ENCODE measurements at places on chromosomes 1 and 21. TPM values are rescaled to one million over a fixed set of nuclear protein-coding genes. Genes with fewer than 3 reads are reported as not detected.

- no peak for DNase-seq
Measured at GRCh38 chr1:30151826-30152225, 571.6 kb downstream of the MATN1 start.

- no peak for DNase-seq
Measured at GRCh38 chr1:36247538-36247937, 23.3 kb downstream of the THRAP3 start.

DNA sequence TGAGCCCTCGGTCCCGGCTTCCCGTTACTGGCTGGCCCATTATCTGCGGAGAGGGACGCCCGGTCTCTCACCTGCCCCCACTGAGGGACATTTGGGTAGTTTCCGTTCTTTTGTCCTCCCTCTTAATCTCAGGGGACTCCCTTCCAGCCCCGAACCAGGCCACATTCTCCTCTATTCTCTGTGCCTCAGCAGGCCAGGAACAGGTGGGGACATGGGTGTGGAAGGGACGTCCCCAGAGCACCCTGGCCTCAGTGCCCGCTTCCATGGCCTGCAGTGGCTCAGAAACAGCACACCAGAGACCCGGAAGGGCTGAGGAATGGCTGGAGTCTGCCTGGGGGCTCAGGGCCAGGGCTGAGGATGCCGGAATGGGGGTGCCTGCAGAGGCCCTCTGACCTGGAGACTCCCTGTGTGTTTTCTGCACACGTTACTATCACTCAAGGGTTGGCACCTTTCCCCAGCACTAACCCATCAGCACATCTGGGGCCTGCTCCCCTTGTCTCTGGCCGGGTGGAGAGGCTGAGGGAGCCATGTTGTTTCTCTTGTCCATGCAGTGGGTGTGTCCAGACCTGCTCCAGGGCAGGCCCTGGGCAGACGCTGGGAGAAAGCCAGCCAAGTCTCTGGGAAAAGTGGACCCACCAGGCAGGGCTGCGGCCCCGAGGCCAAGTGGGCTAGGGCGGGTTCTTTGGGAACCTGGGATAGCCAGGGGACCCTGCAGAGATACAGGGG, 10.0 kb upstream of the DNMT3L start:
- DNase-seq = no peak

GRCh38 chr1:5432436-5432835, 559.8 kb downstream of the NPHP4 start:
- DNase-seq = no peak

Gene PLA2G4A
- total RNA-seq = 0.53 TPM

GRCh38 chr21:45522986-45523385, 19.3 kb downstream of the SLC19A1 start:
- no peak for DNase-seq

Gene PPIAL4G
- 0.07 TPM for total RNA-seq

Gene CCDC28B
- 19.3 TPM for total RNA-seq

DNA sequence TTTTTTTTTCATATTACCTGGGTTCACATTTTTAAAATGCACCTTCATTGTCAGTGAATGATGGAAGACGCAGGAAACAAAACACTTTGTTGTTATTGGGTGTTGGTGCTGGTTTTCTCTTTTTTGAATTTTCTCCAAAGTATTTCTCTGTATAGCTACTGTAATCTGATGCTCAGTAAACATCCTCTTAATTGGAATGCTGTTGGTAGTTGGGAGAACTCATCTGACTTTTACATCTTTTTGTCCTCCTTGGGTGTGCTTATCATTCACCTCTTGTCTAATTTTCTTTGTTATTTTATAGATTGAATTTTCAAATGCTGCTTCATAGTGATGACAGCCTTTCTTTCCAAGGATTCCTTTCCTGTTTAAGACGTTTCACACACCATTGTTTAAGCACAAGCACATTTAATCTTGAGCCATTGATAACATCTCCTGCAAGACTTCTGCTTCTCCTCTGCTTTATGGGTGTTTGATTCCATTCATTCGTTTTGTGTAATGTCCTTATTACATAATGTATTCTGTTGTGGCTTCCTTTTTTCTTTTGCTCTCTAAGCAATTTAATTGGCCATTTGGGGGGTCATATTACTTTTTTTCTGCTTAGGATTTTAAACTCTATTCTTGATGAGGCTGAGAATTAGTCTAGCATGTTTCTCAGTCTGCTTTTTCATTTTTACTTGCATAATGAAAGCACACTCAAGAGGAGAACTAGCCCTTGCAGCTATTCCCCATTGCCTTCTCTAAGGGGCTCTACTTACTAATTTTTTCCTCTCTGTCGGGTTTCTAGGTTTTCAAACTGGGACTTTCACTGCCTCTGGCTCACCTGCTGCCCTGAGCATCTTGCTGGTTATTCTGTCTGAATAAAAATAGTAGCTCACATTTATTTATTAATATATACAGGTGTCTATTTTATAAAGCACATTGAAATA, 42.0 kb upstream of the CD34 start:
- no peak for DNase-seq

- DNase-seq = no peak
Measured at GRCh38 chr1:228377664-228378089, 29.0 kb downstream of the TRIM11 start.

Gene SLC44A5
- not detected for total RNA-seq

GRCh38 chr1:243939167-243939848, 89.3 kb upstream of the AKT3 start:
- no peak for DNase-seq

DNA sequence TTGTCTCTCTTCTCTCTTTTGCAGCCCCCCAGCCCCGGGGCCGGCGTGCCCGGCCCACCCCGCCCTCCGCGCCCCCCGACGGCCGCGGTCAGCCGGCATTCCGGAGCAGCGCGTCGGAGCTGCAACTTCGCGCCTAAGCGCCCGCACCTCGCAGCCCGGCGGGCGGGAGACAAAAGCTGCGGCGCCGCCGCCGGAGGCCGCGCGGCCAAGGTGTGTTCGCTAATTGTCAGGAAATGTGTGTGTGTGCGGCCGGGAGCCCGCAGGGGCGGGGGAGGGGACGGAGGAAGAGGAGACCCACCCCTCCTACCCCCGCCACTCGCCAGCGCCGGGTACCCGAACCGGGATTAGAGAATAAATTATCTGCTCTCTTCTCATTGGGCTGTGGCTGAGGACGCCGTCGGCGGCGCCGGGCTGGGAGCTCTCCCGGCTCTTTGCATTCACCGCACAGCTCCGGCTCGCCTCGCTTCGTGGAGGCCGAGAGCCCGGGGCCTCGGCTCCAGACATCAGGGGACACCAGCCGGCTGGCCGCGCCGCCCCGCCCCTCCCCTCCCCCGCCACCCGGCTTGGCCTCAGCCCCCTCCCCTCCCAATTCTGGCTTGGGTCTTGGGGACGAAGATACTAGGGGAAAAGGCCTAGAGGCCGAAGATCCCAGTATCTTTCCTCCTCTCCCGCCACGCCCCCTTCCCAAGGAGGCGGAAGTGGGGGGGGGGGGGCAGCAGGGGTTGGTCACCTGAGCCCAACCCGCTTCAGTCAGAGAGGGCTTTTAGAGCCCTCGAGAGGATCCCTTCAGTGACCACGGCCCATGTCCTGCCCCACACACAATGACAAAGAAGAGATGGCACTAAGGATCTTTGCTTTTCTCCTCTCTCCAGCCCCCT, 1.3 kb upstream of the BLACAT1 start:
- DNase-seq = peak; percentile 28

DNA sequence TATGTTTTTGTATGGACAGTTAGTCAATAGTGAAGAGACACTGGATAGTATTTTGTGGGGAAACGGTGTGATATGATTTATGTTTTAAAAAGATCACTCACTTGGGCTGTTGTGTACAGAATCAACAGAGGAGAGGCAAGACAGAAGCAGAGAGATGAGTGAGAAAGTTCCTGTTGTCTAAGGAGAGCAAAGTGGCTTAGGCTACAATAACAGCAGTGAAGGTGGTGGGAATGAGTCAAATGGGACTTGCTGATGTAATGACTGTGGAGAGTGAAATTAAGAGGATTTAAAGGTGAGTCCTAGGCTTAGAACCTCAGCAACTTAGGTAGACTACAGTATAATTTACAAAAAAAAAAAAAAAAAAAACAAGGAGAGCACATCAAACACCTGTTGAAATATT, 169.2 kb upstream of the HP1BP3 start:
- peak; percentile 7 for DNase-seq

DNA sequence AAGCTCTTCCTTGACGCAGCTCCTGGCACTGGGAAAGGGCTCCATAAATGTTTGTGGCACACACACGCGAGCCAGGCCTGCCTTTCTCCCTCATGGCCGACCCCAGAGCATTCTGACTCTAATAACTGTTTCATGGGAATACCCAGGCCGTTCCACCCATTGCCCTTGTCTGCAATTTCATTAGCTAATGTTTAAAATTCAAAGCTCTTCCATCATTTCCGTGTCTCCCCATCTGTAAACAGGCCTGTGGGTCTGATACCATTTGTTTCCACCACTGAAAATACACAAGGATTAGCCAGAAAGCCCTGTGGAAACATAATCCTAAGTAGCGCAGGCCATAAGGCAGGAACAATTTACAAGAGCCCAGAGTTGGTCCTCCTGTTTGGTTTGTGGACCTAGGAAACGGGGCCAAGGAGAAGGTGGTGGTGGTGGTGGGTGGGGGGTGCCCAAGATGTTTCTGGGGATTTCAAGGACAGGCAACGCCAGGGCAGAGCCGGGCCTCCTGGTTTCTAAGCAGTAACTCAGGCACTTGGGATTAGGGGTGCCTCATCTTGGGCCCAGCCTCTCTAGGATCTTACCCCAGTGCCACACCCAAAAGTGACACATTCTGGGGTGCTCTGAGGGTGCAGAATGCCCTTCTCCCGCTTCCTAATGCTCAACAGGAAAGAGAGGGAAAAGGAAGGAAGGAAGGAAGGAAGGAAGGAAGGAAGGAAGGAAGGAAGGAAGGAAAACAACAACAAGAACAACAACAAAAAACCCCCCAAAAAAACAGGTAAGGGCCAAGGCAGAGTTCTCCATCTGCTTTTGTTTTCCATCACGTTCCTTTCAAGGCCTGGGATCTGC, 79.4 kb downstream of the SSBP3 start:
- no peak for DNase-seq

Gene TDRKH
- total RNA-seq = 18.4 TPM

Gene BATF3
- 129 TPM for total RNA-seq
